ENCODE measurements at places on chromosomes 3 and 15.

- no peak for DNase-seq
Measured at GRCh38 chr15:42332331-42332730, 27.0 kb upstream of the CAPN3 start.

GRCh38 chr3:151765685-151766084 lies 32.0 kb downstream of the AADACL2 start:
- DNase-seq: no peak

DNA sequence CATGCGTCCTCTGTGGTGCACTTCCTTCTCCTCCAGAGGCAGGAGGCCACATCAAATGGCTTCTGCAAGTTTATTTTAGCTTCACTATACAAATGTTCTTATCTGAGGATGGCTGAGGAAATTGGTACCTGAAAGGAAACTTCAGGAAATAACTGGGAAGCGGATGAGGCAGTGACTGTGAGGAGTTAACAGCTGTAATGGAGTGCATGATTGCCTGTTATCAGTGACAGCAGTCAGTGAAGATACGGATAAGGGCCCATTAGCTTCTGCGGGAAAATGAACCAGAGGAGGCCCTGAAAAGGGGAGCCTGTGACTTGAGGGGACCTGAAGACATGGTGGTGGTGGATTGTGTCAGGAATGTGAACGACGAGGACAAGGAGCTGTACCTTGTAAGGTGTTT lies 51.8 kb downstream of the SPATA16 start:
- no peak for DNase-seq

DNA sequence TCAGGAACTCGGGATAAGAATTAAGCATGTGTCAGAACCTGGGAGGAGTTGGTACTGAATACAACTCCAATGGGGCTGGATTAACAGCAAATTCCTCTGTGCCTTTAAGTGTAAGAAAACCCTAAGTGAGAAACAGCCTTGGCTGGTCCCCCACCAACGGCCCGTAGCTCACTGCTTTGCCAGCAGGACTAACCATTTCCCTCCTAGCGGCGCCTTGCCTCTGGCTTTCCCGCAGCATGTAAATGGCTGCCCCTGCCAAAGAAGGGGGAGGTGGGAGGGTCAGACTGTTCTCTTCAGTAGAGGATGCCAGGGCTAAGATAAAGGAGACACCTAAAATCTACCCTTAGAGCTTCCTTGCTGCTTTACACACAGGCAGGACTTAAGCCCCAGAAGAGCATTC lies 51.0 kb upstream of the SH3GL3 start:
- DNase-seq: no peak

DNA sequence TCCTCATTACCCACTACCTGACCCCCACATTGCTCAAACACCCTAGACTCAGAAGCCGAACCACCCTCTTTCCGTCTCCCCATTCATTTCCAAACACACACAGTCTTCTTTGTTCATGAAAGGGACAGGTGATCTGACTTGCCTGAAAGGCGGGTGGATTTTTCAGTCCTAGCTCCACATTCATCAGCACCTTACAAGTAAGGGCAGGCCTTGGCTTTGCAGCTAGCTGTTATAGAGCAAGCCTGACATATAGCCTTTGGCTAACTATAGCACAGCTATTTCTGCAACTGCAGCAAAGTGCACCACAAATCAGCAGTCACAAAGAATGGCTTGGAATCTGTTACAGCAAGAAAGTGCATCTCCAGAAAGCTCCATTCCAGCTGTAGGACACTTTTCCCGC lies 139.8 kb downstream of the XXYLT1 start:
- DNase-seq: no peak

DNA sequence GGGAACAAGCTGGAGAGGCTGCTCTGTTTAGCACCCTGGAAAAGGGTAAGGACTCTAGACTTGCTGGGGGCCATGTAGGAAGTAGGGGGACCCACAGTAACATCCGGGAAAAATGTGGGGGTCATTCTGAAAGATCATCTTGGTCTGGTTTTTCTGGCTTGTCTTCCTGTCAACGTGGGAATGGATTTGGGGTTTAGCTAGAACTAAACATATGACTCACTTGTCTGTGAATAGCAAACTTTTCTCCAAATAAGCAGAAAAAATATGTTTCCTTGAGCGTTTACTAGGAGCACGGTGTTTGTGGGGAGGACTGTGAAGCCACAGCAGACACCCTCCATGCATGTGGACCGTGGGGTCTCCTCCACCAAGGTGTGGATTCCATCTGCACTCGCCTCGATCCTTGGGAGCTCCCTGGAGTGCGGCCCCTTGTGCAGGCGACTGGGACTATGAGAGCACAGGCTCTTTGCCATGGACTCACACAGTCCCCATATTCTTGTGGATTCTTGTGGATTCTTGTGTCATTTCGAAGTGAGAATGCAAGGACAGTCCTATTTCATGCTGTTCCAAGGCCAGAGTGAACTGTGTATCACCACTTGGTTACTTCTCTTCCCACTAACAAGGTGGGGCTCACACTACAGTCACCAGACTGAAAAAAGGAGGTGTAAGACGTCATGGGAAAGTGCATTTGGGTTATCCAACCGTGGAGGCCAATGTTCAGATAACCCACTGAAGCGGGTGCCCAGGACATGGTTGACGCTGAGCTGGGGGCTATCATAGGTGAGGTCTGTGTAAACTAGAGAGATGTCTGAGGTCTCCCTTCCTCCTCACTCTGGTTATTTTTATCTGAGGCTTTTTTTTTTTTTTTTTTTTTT lies 25.5 kb downstream of the PGPEP1L start:
- DNase-seq: no peak

- no peak for DNase-seq
Measured at GRCh38 chr3:35648347-35648746, 9.0 kb downstream of the ARPP21 start.

- DNase-seq: no peak
Measured at GRCh38 chr3:52842424-52842823, 7.6 kb upstream of the MUSTN1 start.

- no peak for DNase-seq
Measured at GRCh38 chr15:60406513-60407414, 9.0 kb upstream of the ANXA2 start.

DNA sequence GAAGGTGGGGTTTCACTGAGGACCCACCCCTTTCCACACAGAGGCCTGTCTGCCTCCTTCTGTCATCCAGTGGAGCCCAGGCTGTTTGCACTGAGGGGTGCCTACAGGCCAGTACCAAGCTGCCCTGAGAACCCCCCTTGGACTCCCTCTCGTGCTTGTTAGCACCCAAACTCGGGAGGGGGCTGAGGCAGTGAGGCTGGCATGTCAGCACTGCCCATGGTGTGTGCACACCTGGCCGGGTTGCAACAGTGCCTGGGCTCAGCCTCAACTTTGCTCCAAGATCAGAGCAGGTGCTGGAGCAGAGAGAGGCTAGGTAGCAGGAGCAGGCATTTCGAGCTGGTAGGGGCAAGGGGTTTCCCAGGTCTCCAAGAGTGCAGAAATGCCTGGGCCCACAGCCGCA lies 90.0 kb downstream of the PIK3R4 start:
- no peak for DNase-seq

GRCh38 chr3:172915911-172916514 lies 165.5 kb downstream of the ECT2 start:
- DNase-seq: no peak

DNA sequence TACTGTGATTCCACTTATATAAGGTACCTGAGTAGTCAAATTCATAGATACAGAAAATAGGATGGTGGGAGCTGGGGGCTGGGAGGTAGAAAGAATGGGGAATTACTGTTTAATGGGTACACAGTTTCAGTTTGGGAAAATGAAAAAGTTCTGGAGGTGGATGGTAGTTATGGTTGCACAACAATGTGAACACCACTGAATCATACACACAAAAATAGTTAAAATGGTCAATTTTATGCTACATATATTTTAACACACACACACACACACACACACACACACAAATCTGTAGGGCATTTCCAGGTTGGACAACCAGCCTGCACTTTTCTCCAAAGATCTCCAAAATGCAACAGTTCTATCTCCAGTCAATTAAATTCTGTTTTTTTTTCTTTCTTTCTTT lies 1.4 kb downstream of the CCDC32 start:
- DNase-seq: no peak

GRCh38 chr3:9247361-9247940 lies 2.0 kb downstream of the SRGAP3 start:
- DNase-seq: no peak

DNA sequence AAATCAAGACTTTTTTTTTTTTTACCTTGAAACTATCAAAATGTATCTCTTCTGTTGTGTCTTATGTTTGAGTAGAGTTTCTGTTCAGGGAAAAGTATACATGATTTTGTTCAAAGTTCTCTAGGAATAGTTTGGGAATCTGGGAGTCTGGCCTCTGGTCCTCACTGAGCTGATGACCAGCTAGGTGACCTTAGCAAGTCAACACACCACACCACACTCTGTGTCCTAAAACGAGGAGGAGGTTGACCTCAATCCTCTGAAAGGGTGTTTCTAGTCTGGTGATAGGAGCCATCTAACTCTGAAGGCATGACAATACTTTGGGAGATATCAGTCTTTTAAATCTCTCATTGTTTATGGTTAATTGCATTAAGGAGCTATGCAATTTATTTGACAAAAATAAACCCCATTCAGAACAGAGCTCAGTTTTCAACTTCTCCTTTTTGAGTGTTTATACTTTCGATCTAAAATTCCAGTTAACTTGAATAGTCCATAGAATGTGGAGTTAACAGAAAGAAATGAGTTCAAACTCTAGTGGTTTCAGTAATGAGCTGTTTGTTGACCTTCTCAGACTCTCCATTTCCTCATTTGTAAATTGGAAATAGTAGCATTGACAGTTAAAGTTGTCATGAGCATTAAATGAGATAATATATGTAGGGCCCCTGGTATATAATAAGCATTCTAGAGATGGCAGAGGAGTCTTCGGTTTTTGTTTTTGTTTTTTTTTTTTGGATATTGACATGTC lies 112.2 kb upstream of the LRRN1 start:
- no peak for DNase-seq

DNA sequence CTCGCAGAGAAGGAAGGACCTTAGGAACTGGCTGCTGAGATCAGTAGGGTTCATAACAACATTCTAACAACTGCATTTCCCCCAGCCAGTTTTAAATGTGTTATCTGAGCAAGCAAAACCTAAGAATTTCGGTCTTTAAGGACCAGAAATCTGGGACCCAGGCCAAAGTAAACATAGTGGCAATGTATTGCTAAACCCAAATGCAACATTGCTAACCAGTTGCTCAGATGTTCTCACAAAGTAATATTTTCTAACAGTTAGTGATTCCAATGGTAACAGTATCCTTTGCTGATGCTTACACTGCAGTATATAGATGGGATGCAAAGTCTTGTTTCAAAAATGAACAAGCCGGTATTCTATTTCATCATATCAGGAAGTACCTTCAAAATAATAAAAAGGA lies 254.3 kb downstream of the RYR3 start:
- DNase-seq: no peak

GRCh38 chr3:107740992-107741896 lies 218.5 kb downstream of the BBX start:
- DNase-seq: no peak

DNA sequence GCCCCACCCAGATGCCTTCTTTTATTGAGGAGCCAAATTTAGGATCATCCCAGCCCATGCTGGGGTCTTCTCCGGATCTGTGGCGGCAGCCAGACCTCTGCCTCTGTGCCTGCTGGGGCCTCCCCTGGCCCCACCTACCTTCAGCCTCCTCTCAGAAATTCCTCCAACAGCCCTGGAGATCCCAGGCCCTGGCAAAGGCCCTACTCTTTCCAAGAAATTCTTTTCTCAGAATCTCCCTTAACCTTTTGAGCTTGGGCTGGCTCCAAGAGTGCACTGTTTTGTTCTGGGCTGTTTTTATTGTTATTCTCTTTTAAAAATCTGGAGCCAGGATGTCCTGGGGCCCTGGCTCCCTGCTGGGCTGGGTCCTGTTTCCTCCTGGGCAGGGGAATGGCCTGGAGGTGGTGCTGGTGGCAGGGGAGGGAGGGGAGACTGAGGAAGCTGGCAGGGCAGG lies 57.8 kb downstream of the GRIP2 start:
- DNase-seq: peak; percentile 73

DNA sequence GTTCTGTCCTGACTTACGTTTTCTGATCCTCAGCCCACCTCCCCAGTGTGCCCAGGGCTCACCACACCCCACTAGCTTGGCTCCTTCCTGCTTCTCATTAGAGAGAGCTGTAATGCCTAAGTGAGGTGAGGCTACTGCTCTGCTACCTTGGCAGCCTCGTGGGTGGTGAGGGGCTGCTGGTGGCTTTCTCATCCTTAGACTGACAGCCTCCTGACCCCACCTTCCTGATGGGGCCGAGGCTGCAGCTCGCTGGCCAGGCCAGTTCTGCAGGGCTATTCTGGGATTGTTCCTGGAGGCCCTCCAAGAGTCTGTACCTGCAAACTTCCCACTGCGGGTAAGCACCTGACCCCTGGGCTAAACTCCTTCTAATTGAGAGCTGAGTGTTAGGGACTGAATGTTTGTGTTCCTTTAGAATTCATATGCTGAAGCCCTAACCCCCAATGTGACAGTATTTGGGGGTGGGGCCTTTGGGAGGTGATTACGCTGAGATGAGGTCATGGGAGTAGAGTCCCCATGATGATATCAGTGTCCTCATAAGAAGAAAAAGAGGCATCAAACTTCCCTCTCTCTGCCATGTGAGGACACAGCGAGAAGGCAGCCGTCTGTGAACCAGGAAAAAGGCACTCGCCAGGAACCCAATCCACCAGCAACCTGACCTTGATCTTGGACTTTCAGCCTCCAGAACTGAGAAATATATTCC lies 38.1 kb upstream of the IQSEC1 start:
- no peak for DNase-seq

DNA sequence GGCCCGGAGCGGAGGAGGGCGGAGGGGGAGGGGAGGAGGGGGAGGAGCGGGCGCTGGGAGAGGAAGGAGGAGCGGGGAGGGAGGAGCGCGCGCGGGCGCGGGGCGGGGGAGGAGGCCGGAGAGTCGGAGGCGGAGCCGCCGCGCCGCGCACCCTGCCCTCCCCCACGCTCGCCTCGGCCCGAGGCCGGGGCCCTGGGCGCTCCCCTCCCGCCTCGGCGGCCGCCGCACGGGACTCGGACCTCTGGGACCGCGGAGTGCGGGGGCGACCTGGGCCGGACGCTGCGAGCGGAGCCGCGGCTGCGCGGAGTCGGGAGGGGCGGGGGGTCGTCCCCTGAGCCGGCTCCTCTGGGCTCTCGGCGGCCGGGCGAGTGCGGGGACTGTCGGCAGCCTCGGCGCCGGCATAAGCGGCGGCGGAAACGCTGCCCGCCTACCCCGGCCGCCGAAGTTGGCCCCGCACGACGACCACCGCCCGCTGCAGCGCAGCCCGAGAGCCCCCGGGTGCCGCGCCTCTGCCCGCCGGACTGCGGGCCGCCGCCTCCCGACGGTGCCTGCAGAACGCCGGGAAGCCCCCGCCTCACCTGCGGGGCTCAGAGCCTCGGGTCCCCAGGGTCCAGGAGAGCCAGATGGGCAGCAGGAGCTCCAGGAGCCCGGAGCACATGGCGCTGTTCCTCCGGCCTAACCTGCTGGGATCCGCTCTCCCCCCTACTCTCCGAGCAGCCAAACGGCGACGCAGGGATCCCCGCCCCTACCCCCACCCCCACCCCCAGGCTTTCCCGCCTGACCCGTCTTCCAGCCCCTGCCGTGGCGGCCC lies 406 bp upstream of the GABRB3 start:
- no peak for DNase-seq

Measured in pulmonary artery endothelial cell (primary cell).